ENCODE measurements at places on chromosomes 3 and 15.

- no peak for DNase-seq
Observed at GRCh38 chr15:68205558-68205944, 419 bp upstream of the CALML4 start.

- DNase-seq, result no peak
Observed at GRCh38 chr3:4953119-4953518, 26.1 kb upstream of the BHLHE40 start.

- DNase-seq, result no peak
Observed at GRCh38 chr15:99554880-99555488, 10.8 kb upstream of the MEF2A start.

- DNase-seq, result no peak
Observed at GRCh38 chr3:23919628-23920027, 2.7 kb downstream of the RPL15 start.

DNA sequence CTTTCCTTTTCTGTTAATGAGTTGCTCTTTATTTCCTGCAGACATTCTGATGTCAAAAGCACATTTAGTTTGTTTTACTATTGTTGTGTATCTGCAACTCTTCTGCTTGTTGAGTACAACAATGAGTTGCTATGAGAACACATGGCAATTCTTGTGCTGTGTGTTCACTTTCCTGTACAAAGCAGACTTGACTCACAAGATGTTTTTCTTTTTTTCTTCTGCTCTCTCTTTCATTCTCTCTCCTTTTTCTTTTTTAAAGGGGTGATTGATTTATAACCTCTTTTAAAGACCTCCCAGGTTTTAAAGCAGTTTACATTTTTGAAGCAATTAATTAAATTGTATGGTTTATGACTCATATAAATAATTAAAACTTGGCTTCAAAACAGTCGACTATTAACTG is 31.6 kb upstream of the ABHD10 start:
- no peak for DNase-seq

- no peak for DNase-seq
Observed at GRCh38 chr3:72411843-72412242, 436.4 kb downstream of the SHQ1 start.

- DNase-seq, result no peak
Observed at GRCh38 chr3:104514371-104514770, 852.3 kb upstream of the ALCAM start.

GRCh38 chr15:92451225-92451825 is 57.6 kb downstream of the ST8SIA2 start:
- peak; percentile 71 for DNase-seq

- DNase-seq, result no peak
Observed at GRCh38 chr3:147414390-147415138, 5.4 kb downstream of the ZIC1 start.

GRCh38 chr3:184227481-184227935 is 1.9 kb upstream of the VWA5B2 start:
- no peak for DNase-seq

- DNase-seq, result no peak
Observed at GRCh38 chr3:8665407-8665896, 20.9 kb upstream of the SSUH2 start.

- DNase-seq, result no peak
Observed at GRCh38 chr15:49079340-49080039, 33.2 kb upstream of the SECISBP2L start.

- DNase-seq, result no peak
Observed at GRCh38 chr3:134360046-134360445, 14.2 kb downstream of the AMOTL2 start.

- no peak for DNase-seq
Observed at GRCh38 chr3:9036404-9037131, 73.3 kb upstream of the RAD18 start.

- no peak for DNase-seq
Observed at GRCh38 chr3:189202583-189202982, 30.8 kb downstream of the TPRG1 start.

DNA sequence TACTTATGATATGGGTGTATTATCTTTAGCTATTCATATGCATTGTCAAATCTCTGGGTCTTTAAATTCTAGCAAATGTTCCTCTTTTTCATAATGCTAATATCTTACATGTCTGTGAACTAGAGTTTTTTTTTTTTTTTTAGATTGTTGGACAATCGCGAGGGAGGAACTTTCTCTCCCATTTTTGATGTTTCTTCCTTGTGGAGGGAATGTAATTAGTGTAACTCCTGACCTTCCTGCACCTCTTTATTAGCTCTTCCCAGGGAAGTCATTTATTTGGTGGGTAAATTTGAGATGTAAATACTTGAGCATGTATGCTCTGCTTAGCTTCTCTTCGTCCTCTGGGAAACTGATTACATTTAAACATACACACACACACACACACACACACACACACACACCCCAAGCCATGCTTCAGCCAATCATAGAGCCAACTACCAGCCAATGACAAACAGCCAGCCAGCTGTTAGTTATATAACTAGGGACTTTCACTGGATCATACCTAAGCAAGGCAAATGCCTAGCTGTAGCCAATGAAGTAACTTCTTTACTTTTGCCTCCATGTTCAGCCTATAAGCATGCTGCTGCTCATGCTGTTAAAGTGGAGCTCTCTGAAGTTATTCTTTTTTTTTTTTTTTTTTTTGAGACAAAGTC is 8.3 kb upstream of the USP8 start:
- no peak for DNase-seq

DNA sequence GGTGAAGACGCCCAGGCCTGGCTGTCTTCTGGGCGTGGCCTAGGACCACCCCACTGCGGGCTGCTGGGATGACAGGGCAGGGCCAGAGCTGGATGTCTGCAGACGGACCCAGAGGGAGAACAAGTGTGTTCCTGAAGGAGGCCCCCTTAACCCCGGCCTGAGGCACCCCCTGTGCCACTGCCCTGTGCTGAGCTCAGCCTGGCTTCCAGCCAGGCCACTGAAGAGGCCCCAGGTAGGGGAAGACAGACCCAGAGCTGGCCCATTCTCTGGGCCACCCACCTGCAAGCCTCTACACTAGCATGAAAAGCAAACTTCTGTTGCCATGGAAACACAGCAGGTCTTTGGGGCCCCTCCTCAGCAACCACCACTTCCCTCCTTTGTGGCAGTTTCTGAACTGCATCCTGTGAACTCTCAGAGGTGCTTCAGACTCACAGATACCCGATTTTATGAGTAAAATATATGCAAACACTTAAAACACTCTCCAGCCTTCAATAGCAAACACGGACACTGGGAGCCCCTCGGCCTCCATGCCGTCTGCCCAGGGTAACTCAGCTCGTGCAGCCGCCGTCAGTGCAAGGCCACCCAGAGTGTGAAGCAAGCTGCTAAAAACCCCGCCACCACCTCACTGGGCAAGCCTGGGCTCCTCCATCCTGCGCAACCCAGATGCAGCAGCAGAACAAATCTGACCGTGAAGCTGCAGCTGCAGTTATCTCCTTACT is 42.5 kb downstream of the CMTM6 start:
- no peak for DNase-seq

DNA sequence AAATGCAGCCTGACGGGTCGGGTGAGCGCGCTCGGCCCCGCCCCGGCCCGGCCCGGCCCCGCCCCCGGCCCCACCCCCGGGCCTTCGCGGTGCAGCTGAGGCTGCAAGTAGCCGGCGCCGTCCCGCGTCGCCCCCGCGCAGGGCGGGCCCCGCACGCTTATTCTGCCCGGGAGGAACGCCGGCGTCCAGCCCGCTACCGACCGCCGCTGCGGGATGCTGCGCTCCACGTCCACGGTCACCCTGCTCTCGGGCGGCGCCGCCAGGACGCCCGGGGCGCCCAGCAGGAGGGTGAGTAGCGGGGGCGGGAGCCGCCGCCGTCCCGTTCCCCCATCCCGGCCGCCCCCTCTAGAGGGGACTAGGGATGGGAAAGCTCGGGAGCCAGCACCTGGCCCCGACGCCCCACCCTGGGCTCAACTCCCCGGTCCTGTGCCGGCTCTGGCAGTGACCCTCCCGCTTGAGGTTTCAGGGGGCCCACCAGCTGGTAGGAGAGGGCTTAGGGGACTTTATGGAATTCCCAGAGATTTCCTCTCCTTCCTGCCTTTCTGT is at the start of gene MYZAP:
MYZAP (plus strand) TSS at position 83 of the 546 bp plus-strand sequence; CDS start at position 214, 131 bp downstream.
- DNase-seq, result no peak

GRCh38 chr3:18112674-18113375 is 312.3 kb downstream of the SATB1 start:
- no peak for DNase-seq

GRCh38 chr3:119279101-119279554 is 15.1 kb upstream of the ARHGAP31 start:
- DNase-seq, result no peak

DNA sequence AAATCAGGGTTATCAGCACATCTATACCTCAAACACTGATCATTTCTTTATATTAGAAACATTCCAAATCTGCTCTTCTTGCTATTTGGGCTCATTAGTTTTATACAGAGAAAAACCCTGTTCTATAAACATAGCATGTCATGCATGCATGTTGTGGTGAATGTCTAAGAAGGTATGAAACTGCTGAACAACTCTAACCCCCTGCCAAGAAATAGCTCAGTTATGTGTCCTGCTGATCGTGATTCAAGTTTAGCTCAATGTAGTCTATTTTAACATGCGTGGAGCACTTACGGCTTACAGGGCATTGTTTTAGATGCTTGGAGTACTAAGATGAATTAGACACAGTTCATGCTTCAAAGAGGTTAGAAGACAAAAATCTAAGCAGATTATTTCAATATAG is 35.8 kb downstream of the MYH15 start:
- DNase-seq, result no peak

DNA sequence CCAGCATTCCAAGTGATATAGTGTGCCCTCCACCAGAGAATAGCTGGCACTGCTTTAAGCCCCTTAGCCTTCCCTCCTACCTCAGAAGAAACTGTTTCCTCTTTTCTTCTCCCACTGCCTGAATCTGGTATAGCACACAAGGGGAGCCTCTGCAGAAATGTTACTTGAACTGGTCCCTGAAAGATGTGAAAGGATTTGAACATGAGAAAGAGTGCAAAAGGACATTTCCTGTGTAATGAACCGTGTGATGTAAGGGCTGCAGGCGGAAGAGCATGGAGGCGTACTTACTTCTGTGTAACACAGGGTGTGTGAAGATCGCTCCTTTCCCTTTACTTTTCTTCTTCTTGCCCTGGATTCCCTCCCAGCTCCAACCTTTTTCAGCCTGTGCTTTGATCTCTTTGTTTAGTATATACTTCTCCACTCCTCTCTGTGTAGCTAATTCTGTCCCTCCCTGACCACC is 8.4 kb downstream of the TMOD3 start:
- DNase-seq, result no peak

DNA sequence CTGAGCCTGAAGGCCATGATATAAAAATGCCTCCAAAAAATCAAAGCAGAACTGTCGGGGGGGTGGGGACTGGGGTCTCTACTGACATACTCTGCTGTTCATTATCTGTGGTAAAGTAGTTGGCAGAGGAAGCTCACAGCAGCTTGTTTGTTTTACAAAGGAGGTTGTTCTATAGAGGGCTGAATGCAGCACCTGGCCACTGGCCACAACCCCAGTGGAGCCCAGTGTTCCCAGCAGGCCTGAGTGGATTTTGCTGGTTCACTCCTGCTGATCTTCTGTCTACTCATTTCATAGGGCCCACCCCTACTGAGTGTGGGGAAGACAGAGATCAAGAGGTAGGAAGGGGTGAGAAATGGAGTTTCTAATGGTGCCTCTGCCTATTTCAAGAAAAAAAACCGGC is 125.5 kb downstream of the DIPK2A start:
- DNase-seq, result no peak

GRCh38 chr3:168040607-168041208 is 55.0 kb downstream of the GOLIM4 start:
- DNase-seq, result peak; percentile 36

DNA sequence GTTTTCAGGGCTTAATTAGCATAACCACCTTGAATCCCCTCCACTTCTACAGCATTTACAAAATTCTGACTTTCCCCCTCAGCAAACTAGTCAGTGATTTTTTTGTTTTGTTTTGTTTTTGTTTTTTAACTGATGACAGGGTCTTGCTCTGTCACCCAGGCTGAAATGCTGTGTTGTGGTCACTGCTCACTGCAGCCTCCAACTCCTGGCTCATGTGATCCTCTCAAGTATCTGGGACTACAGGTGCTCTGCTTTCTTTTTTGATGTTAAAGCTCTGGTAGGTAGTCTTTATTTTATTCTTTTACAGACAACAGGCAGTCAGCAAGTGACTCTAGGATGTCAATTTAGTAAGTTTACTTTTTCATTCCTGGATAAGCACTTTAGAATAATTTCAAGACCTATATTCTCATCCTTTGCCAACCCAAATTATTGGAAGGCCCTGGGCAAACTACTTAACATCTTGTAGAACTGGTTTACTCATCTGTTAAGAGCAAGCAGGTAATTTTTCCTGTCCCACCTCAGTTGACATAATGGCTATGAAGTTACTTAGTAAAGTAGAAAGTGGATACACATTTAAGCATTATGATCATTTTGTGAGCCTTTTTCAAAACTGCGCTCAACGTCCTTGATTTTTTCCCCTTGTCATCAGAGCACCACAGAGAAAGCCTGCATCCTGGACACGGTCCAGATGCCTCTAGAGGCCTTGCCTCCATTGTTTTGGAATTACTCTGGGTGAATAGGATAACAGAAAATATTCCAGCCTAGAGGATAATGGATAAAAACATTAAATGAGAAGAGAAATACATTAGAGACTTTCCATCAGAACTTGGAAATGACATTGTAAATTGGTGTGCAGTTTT is 69.9 kb upstream of the NDUFB4 start:
- DNase-seq, result no peak

GRCh38 chr3:112315791-112316190 is 17.2 kb upstream of the CD200 start:
- DNase-seq, result no peak

DNA sequence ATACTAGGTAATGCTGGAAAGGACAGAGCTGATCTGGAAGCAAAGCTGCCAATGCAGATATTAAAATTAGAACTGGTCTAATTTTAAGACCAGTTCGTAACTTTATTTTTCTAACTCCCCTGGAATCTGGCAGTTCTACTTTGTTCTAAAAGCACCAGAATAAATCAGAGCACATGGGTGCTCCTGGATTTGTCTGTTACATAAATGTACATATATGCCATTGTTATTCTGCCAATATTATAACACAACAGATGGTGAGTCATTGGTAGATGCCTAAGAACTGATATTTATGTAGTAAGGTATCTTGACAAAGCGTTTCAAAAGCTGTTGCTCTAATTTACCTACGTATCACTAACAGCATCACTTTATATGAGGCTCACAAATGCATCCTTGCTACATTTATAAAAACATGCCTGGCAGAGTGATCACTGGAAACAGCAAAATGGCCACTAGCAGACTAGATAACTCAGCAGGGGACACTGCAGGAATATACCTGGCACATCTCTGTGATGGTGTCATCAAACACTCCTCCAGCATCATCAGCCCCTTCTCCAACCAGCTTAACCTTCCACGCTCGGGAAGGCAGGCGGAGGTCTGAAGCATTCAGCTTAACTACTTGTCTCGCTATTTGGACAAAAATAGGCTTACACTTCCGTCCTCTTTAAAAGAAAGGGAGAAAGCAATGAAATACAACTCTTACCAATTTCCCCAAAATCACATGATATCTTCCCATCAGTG is 26.2 kb downstream of the FBXL22 start:
- DNase-seq, result no peak

DNA sequence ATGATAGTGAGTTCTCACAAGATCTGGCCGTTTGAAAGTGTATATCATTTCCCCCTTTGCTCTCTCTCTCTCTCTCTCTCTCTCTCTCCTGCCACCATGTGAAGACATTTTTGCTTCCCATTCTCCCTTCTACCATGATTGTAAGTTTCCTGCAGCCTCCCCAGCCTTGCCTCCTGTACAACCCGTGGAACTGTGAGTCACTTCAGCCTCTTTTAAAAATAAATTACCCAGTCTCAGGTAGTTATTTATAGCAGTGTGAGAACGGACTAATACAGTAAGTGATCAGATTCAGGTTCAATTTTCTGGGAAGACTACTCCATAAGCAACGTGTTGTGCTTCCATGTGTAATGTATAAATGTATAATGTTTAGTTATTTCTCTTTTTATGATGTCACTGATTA is 29.2 kb downstream of the CADPS start:
- DNase-seq, result no peak

Data from AG04449 (cell line).